ENCODE measurements at places on chromosomes 3 and 15.

- DNase-seq = no peak
These were observed 173.8 kb downstream of the FNDC3B start for GRCh38 chr3:172213200-172213599.

GRCh38 chr3:15161133-15161532 lies 44.9 kb upstream of the CAPN7 start:
- no peak for DNase-seq

DNA sequence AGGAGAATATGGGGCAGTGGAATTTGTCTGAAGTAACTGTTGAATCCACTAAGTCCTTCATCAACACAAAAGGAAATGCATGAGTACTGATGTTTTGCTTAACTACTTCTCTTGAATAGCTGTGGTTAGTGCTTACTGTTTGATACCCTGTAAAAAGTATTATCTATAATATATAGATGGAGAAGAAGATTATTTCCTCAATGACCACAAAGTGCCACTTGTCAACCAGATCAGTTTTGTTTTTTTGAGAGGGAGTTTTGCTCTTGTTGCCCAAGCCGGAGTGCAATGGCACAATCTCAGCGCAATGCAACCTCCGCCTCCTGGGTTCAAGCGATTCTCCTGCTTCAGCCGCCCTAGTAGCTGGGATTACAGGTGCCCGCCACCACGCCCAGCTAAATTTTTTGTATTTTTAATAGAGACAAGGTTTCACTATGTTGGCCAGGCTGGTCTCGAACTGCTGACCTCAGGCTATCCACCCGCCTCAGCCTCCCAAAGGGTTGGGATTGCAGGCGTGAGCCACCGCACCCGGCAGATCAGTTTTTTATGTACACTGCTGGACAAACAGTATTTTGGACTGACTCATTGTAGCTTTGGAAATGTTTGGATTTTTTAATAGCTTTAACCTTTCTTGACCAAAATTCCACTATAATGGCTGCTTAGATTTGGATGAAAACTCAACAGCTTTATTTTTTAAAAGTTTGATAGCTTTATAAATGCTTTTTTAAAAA lies 1.5 kb upstream of the RPLP1 start:
- DNase-seq = no peak

- no peak for DNase-seq
These were observed 53.4 kb upstream of the VILL start for GRCh38 chr3:37937156-37937555.

GRCh38 chr15:90419206-90419605 lies 31.2 kb downstream of the IQGAP1 start:
- DNase-seq = no peak

DNA sequence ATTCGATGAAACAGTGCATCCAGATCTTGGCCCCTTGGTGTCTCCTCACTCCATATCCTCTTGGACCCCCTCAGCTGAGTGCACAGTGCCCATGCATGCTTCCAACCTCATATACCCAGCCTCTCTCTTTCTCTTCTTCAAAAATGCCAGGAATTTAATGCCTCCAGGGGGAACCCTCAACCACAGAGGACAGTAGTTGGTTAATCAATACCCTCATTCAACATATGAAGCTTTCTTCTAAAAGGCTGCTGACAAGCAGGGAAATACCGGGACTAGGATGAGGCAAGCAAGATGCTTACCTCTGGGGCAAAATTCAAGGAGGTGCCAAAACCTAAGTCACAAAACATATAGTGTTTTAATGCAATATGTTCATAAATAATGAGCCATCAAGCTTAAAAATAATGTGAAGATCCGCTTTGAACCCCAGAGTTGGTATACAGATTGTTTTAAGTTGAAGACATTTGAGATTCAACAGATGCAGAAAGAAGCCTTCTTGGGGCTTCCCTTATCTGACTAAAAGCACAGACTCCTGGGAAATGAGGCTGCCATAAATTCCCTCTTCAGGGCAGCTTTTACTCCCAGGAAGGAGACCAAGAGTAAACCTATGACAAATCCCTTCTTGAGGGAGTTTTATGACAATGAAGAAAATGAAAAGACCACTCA lies 48.2 kb upstream of the FHIT start:
- no peak for DNase-seq

- DNase-seq = no peak
These were observed 507.0 kb downstream of the FOXP1 start for GRCh38 chr3:71076361-71077002.

DNA sequence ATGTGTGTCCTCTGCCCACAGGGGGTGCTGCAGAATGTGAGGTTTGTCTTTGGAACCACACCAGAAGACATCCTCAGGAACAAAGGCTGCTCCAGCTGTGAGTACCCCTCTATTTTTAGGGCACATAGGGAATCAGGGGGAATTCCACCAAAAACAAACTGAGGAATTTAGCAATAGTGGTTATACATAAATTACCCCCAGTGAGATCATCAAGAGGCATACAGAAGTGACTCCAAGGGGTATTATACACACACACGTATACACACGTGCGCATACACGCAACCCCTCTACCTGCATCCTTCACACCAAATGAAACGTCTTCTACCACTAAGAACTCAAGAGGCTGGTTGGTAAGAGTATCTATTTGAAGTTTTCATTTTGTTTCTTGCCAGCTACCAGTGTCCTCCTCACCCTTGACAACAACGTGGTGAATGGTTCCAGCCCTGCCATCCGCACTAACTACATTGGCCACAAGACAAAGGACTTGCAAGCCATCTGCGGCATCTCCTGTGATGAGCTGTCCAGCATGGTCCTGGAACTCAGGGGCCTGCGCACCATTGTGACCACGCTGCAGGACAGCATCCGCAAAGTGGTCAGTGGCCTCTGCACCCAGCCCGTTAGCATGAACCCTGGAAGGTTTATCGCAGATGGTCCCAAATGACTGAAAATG lies 2.9 kb downstream of the THBS1 start:
- DNase-seq = no peak

DNA sequence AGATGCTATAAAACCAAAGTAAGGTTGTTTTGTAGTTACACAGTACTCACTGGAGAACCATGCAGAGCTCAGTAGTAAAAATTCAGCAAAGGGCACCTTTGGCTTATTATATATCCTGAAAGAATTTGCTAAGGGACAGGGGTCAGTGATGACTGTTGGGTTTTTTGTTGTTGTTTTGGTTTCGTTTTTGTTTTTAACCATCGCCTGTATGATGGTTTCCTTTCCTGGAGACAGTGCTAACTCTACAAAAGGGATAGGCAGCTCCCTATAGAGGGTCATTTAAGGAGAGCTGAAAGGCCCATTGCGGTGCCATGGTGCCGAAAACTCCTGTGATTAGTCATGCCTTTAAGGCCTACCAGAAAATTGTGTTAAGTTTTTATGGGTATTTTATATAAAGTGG lies 118.2 kb upstream of the GOLIM4 start:
- no peak for DNase-seq

- DNase-seq = no peak
These were observed 111.6 kb downstream of the KBTBD8 start for GRCh38 chr3:67109651-67110204.

DNA sequence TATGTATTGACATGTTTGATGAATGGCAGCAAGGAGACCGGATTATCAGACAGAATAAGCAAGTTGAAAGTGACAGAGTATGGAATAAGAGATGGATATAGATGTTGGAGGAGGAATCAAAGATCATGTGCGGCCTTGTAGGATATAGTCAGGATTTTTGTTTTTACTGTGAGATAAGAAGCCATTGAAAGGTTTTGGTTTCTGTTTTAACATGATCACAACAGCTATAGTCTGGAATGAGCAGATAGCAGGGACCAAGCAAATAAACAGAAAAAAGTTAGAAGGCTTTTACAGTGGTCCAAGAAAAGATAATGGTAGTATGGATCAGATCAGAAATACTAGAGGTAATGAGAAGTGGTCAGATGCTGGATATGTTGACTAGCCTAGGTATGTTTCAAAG lies 52.6 kb downstream of the SLC12A6 start:
- no peak for DNase-seq

DNA sequence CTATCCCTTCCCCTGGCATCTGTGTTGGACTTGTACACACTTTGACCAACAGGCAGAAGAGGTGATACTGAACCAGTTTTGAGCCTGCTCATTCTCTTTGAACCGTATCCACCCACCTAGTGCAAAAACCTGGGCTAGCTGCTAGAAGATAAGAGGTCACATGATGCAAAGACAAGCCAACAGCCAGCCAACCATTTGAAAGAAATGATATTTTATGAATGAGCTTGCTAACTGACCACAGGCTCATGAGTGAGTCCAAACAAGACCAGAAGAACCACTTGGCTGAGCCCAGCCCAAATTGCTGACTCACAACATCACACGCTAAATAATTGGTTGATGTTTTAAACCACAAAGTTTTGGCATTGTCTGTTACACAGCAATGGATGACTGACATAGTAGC lies 74.0 kb upstream of the CTNNB1 start:
- no peak for DNase-seq

- no peak for DNase-seq
These were observed 111.1 kb downstream of the UBE3A start for GRCh38 chr15:25327686-25328085.

GRCh38 chr15:69679623-69680228 lies 227.1 kb downstream of the RPLP1 start:
- no peak for DNase-seq

- DNase-seq = no peak
These were observed 31.5 kb downstream of the RBMS3 start for GRCh38 chr3:29312395-29312794.

DNA sequence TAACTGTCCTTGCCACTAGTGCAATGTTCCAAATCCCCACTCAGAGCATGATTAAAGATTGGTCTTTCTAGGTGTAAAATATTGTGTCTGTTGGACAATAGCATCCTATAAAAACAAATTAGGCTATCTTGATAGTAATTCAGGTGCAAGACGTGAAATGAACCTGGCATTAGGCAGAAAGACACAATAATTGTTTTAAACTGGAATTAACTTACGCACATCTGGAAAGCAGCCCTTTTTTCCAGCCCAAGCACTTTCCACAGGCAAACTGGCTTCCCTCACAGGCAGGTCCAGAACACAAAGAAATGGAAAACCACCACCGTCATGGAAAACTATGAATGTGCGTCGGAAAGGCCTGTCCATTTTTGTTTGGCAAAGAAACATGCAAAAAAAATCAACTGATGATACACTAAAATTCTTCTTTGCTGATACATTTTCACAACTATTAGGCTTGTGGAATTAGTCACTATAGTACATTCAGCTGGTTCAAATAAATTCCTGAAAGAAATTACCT lies 474.7 kb upstream of the IL12A start:
- DNase-seq = no peak

DNA sequence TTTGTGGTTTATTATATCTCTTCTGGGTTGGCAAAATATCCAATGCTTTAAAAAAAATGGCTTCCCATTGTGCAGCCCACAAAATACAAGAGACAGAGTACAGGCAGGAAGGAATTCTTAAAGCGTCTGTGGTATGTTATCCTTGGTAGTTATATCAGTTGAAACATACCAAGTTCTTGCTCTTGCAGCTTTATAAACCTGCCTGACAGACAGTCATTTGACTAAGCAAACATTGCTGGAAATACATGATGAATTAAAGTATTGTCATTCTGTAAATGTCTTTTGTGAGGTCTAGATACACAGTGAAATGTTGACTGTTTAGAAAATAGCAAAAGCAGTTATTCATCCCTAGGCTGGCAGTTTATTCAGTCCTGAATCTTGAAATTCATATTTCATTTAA lies 44.8 kb upstream of the MAP3K13 start:
- no peak for DNase-seq

- no peak for DNase-seq
These were observed 5.8 kb upstream of the DIS3L start for GRCh38 chr15:66287461-66288057.

- DNase-seq = no peak
These were observed 109.7 kb downstream of the MYLK start for GRCh38 chr3:123774474-123774873.

DNA sequence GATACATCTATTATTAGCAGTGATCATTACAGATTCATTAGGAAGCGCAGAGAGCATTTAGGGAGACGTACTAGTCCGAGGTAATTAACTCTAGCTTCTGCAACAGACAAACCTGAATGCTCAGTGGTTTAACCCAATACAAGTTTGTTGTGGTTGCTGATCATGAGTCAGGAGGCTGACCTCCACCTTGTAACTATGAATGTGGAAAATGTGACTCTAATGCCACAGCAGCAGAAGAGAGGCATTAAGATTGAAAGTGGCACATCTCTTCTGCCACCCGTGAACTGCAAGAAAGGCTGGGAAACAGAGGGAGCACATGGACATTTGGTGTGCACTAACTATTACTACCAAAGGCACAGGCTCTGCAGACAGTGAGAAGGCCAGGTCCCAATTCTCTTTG lies 71.2 kb upstream of the C3orf80 start:
- no peak for DNase-seq

- no peak for DNase-seq
These were observed 4.9 kb downstream of the NR2E3 start for GRCh38 chr15:71815301-71815700.

- DNase-seq = no peak
These were observed 636.1 kb downstream of the MAGI1 start for GRCh38 chr3:65402597-65402996.

All from Right ventricle myocardium inferior (tissue), 1 donor.